ENCODE measurements at places on chromosomes 2 and 18. TPM values are rescaled to one million over a fixed set of nuclear protein-coding genes. Genes with fewer than 3 reads are reported as not detected.

NEU4 gene
- total RNA-seq = 1.2 TPM

KCNJ13 gene
- 10.1 TPM for total RNA-seq

REEP1 gene
- 61.9 TPM for total RNA-seq

LIPG gene
- total RNA-seq = 4.2 TPM

ST6GAL2 gene
- 23.0 TPM for total RNA-seq

APCDD1 gene
- 94.7 TPM for total RNA-seq

CIB4 gene
- 0.50 TPM for total RNA-seq

ANKRD30BL gene
- 15.3 TPM for total RNA-seq

CYS1 gene
- total RNA-seq = 2.0 TPM

PECR gene
- total RNA-seq = 21.6 TPM

HOXD13 gene
- total RNA-seq = not detected

DUSP19 gene
- 12.2 TPM for total RNA-seq

MYOM1 gene
- 9.2 TPM for total RNA-seq

DOK6 gene
- 64.4 TPM for total RNA-seq

GATA6 gene
- 4.6 TPM for total RNA-seq

TCF7L1 gene
- total RNA-seq = 6.5 TPM

HPCAL1 gene
- 43.8 TPM for total RNA-seq

LINC00305 gene
- 2.9 TPM for total RNA-seq

SNORC gene
- total RNA-seq = 4.6 TPM

KCNK3 gene
- total RNA-seq = 6.2 TPM

ACADL gene
- total RNA-seq = 4.8 TPM

ASAP2 gene
- total RNA-seq = 30.5 TPM

MC2R gene
- total RNA-seq = not detected

SULT1C2 gene
- total RNA-seq = 2.9 TPM

NYAP2 gene
- total RNA-seq = 3.7 TPM

MAP3K19 gene
- total RNA-seq = 16.0 TPM

RTKN gene
- total RNA-seq = 32.9 TPM

All from spinal cord (tissue), 10 donors.